ENCODE measurements at places on chromosomes 16 and 17.
A peak's percentile ranks its signal among the peaks of the same experiment; 100 is the strongest.

GRCh38 chr17:79695797-79696609, 34.7 kb upstream of the ENPP7 start:
- DNase-seq = no peak

GRCh38 chr16:9262941-9263715, 171.7 kb downstream of the HAPSTR1 start:
- no peak for DNase-seq

- DNase-seq = peak; percentile 47
Observed at GRCh38 chr17:50626037-50626574, 8.6 kb upstream of the ABCC3 start.

GRCh38 chr17:50685691-50686493, 21.8 kb downstream of the ANKRD40 start:
- DNase-seq = no peak

DNA sequence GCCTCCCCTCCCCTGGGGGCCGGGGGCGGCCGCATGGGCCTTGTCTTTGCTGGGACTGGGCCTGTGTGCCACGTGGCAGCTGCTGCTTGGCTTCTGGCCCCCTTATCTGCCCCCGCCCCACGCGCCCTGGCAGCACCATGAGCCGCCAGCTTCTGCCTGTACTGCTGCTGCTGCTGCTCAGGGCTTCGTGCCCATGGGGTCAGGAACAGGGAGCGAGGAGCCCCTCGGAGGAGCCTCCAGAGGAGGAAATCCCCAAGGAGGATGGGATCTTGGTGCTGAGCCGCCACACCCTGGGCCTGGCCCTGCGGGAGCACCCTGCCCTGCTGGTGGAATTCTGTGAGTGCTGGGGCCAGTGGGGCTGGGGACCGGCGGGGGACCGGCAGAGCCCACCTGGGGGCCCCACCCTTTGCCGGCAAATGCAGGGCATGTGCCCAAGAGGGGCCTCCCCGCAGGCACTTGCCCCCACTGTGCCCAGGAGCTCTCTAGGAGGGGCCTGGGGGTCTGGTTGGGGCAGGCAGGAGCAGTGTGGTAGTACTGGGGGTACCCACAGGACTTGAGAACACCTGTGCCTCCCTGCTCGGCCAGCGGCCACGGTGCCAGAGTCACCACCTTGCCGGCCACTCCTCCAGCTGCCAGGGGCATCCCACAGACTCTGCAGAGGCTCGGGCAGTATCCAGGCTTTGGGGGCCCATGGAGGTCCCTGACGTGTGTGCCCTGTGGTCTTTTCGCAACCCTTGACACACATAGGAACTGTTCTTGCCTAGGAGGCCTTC, at the start of gene PDIA2:
PDIA2 (plus strand) TSS at position 132 of the 773 bp plus-strand sequence; CDS start at position 138, 6 bp downstream.
- DNase-seq = no peak

DNA sequence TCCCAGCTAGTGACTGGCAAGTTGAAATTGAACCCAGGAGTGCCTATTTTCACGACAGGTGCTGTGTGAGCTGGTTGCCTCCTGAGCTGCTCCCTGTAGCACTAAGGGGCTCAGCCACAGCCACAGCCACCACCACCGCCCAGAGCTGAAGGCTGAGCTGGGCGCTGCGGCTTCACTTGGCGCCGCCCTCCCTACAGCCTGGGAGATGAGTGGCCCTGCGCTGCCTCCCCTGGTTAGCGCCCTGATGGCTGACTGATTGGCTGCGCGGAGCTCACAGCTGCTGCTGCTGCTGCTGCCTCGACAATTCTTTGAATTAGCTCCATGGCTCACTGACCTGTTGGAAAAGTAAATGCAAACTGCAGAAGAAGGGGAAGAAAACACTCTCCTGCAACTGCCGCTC, 91.8 kb upstream of the TMEM132E start:
- no peak for DNase-seq

DNA sequence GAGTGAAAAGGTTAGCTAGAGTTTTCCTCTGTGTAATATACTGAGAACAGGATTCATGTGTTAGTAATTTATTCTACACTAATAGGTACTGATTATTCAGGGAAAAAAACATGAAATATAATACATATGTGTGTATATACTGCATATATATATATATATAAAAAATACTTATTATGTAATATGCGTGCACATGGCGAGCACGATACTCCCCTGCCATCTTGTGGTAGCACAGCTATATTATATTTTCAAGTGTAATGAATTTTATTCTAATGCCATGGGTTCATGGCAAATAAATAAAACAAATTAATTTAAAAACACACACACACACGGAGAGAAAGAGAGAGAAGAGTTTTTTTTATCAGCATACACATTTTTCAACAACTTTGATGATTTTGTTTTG, 460.6 kb downstream of the KCNJ2 start:
- no peak for DNase-seq

- peak; percentile 29 for DNase-seq
Observed at GRCh38 chr16:86044881-86045590, 146.1 kb downstream of the IRF8 start.

DNA sequence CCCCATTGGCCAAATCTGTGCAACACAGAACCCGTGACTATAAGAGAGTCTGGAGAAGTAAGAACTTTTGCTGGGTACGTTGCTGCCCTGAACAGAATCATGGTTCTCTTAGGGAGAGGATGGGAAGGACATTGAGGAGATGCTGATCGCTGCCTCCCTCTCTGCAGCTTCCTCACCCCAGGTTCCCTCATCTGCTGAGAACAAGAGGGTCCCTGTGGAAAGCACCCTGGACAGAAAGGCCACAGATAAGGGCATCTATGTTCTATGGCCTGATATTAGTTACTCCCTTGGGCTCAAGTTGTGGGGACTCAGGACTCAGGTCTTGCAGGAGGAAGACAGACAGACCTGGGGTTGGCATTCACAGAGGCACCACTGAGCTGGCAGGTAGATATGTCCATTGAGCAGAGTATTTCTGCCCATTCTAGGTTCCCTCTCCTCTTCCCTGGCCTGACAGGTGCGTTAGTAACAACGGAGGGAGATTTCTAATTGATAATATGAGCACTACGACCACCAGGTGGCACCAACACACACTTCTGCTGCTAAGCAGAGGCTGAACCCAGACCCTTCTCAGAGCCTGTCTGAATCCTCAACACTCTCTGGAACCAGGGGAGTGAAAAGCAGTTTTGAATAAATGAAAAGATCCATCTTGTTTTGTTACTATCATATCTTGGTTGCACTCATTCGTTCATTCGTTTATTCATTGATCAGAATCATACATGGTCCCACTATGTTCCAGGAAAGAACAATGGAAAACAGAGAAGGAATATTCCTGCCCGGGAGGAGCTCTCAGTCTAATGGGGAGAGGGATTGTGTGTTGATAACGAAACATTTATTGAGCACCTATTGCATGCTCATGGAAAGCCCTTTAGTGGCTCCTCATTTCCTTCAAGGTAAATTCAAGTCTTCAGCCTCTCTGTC, 56.4 kb downstream of the SLC6A2 start:
- peak; percentile 43 for DNase-seq

DNA sequence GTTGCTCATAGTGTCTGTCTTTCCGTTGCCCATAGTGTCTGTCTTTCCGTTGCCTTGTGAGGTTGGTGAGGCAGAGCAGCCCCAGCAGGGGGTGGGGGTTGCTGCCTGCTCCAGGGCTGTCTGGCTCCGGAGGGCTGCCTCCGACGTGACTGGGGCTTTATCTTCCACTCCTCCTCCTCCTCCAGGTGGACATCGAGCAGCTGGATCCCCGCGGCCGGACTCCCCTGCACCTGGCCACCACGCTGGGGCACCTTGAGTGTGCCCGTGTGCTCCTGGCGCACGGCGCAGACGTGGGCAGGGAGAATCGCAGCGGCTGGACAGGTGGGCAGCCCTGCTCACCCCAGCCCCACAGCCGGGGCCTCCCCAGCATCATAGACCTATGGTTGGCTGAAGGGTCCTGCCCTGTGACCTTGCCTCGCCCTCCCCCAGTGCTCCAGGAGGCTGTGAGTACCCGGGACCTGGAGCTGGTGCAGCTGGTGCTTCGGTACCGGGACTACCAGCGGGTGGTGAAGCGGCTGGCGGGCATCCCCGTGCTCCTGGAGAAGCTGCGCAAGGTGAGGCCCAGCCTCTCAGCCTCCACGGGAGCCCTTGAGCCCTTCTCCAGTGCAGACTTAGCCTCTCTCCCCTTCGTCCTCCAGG, 14.7 kb downstream of the ANKRD13B start:
- DNase-seq = no peak

DNA sequence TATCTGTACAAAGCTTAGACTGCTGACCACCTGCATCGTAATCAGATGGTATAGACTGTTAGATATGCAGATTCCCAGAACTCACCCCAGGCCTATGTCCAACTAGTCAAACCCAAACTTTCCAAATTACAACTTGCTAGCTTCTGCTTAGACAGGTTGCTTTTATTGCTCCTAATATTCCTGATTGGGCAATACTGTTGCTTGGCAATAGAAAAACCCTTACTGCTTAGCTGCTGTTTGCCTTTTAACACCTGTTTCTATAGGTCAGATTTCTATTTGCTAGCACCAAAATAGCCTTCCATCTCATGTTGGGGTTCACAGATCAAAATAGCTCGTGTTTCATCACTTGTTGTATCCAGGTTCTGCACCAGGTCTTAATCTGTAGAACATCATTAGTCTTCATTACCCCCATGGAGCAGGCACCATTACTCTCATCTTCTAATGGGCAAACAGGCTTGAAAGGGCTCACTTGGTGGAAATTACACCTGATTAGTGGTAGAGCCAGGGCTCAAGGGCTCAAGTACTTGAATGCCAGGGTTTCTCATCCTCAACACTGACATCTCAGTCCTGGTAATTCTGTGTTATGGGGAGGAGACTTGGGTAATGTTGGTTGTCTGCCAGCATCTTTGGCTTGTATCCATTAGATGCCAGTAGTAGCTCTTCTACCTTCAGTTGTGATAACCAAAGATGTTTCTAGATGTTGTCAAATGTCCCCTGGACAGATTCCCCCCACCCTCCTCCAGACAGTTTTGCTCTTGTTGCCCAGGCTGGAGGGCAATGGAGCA, 2.7 kb downstream of the ZP2 start:
- DNase-seq = no peak

- DNase-seq = no peak
Observed at GRCh38 chr17:15431766-15432165, 35.7 kb downstream of the CDRT4 start.

DNA sequence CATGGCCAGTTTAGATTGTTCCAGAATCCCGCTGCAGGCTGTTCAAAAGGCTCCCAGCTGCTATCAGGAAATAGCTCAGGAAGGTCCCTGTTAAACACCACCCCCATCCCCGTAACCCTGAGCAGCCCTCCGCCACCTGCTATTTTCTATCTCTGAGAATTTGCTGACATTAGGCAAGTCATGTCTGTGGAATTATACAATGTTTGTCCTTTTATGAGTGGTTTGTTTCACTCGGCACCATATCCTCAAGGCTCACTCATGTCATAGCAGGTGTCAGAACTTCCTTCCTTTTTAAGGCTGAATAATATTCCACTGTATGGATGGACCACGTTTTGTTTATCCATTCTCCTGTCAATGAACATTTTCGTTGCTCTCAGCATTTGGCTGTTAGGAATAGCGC, 164.3 kb upstream of the FOXF1 start:
- no peak for DNase-seq

GRCh38 chr16:83058376-83058775, 431.6 kb downstream of the CDH13 start:
- no peak for DNase-seq

DNA sequence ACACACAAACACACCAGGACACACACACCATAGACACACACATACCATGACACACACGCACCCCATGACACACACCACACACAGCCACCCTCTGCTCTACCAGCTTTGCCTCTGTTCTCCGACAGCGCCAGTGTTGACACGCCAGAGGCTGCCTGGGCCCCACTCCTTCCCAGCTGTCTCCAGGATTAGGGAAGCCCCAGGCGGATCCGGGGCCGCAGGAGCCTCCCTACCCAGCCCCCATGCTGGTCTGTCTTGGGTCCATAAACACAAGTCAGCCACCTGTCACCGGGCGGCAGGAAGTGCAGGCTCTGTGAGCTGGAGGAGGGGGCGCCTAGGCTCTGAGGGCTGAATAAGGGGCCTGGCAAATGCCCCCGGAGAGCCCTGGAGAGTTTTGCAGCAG, 10.5 kb downstream of the TBC1D16 start:
- no peak for DNase-seq

- DNase-seq = no peak
Observed at GRCh38 chr16:90084215-90084950, 7.3 kb upstream of the PRDM7 start.

- DNase-seq = no peak
Observed at GRCh38 chr16:15538507-15538906, 104.1 kb downstream of the BMERB1 start.

GRCh38 chr17:75457047-75457654, 716 bp downstream of the TMEM94 start:
- no peak for DNase-seq

GRCh38 chr16:17275076-17276009, 195.4 kb downstream of the XYLT1 start:
- DNase-seq = no peak

- no peak for DNase-seq
Observed at GRCh38 chr17:2770129-2770528, 20.7 kb upstream of the CCDC92B start.

- no peak for DNase-seq
Observed at GRCh38 chr16:11316331-11317015, 28.8 kb upstream of the RMI2 start.

DNA sequence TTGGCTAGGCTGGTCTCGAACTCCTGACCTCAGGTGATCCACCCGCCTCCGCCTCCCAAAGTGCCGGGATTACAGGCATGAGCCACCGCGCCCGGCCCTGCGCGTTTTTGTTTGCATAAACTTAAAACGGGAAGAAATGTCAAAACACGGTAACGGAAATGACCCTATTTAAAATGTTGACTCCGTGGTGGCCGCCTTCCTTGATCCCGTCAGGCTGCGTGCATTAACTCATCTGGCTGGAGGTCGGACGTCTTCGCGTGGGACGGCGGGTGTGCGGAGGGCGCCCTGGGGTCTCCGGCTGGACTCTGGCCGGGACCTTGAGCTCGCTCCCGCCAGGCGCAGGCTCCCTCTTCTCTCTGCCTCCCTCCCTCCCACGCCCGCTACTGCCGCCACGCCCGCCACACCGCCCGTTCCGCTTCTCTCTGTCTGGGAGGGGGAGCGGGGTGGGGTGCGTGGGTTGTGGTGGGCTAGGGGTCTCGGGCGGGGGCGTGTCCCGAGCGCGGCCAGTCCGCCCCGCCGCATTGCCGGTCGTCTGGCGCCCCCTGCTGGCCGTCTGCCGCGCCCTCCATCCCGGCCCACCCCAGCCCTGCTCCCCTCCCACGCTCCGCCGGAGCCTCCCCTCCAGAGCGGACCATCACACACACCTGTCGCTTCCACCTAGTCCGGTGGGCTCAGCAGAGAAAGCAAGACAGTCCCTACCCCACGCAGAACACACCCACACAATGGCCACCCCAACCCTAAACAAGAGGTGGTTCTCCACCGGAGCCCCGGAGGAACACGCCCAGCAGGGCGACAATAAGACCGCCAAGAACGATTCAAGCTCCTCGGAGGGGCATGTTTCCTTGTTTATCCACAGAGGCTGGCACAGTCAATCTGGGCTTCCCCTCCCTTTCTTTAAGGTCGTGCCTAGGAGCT, 1.2 kb upstream of the CCDC42 start:
- peak; percentile 47 for DNase-seq

- DNase-seq = no peak
Observed at GRCh38 chr16:83666449-83666848, 141.3 kb upstream of the HSBP1 start.

GRCh38 chr17:70434536-70435490, 265.5 kb downstream of the KCNJ2 start:
- no peak for DNase-seq

GRCh38 chr17:64676763-64677162, 14.7 kb upstream of the SMURF2 start:
- DNase-seq = no peak
